CD4-positive, alpha-beta T cell treated with Interleukin-2 at 100 ng/mL for 4 hours (primary cell): ENCODE measurements at places on chromosomes 6 and 20.

DNA sequence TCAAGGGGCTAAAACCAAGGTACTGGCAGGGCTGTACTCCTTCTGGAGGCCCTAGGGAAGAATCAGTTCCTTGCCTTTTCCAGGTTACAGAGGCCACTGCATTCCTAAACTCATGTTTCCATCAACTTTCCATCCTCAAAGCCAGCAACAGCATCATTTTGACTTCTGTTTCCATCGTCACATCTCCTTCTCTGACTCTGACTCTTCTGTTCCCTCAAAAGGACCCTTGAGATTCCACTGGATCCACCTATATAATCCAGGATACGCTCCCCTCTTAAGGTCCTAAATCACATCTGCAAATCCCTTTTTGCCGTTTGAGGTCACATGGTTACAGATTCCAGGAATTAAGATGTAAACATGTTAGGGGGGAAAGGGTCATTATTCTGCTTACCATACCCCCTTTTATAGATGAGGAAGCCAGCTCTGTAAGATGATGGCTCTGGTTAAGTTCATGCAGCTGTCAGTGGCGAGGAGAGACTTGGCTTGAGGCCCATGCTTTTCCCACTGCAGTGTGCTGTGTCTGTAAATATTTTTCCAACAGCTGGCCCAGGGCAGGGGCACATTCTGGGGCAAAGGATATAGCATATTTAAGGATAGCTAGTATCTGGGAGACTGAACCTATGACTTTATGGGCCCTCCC lies 114.6 kb downstream of the TNFRSF21 start:
- no peak for DNase-seq

DNA sequence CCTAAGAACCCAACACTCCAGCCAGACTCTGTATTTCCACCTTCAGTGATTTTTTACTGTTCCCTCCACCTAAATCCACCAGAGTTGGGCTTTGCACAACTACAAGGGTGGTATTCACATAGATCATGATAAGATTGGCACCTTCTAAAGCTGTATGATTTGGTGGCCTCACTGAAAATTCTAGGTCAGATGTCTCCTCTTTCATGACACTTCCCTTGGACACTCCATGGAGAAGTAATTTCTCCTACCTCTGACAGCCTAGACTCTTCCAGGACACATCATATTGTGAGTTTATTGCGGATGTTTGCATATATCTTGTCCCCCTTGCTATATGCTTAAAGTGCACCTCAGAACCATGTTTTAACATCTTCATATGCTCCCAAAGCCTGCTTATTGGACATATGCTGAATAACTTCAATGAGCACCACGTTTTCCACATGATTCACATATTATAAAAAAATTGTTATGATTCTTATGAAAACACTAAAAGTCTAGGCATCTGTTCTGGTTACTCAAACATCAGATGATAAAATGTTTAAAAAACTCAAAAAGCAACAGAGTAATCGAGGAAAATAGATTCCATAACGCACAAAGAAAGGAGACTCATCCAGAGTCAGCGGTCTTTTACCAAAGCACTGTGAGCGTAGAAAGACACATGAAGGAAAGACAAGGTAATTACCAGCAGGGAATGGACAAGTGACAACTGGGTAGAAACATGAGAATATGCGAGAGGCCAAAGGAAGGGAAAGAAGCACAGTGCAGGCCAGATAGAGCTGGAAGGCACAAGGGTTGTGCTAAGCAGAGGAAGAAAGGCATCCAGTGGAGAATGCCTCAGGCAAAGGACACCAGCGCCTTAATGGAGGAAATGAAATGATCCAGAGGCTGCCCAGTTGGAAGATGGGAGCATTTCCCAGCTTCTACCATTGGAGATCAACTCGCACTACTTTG lies 46.5 kb downstream of the KIF16B start:
- DNase-seq = no peak

DNA sequence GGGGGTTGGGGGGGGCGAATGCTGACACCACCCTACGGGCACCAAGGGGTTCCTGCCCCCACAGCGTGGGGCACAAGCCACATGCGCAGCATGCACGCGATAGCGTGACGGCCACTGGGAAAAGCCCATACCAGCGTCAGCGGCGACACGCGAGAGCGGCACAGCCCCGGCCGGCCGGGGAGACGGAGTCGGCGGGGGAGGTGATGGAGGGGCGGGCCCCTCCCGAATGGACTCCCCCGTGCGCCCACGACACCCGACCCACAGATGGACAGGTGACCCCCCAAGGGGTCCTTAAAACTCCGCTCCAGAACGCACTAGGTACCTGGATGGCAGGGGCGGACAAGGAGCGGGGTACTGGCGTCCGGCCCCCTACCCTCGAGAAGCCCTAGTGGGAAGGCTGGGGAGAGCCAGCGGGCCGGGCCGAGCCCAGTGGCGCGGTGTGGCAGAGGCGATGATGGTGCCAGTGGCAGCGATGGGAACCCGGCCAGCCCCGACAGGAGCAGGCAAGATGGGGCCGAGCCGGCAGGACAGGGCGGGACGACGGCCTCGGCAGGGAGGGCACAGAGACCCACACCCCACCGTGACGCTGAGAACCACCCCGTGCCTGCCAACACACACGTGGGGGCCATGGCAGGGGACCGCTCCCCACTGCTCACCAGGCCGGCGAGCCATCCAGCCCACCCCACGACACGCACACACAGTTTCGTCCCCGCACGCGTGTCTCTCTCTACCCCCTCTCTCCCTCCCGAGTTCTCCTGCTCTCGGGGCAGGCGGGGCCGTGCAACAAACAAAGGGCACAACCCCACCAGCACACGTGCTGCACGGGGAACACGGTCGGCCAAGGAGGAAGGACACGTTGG lies 1959.8 kb upstream of the DEFB115 start:
- no peak for DNase-seq

- DNase-seq = peak; percentile 41
Measured at GRCh38 chr6:85594197-85594930, 706 bp upstream of the SNX14 start.

DNA sequence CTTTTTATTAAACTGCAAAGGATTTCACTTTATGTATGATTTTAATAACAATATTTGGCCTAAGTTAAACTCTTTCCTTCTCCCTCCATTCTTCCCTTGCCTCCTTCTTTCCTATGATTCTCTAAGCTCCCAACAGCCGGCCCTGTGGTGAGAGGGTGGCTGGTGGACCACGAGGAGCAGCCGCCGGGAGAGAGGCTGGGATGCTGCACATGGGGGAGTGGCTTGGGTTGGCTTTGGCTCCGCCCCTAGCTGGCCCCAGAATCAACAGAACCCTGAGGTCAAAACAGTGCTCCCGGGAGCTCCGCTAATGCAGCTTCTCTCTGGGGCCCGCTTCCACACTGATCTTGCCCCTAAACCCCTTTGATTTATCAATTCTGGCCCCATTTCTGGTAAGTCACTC lies 389.8 kb upstream of the AGPAT4 start:
- no peak for DNase-seq

- no peak for DNase-seq
Measured at GRCh38 chr6:36314221-36315014, 22.3 kb downstream of the BNIP5 start.

DNA sequence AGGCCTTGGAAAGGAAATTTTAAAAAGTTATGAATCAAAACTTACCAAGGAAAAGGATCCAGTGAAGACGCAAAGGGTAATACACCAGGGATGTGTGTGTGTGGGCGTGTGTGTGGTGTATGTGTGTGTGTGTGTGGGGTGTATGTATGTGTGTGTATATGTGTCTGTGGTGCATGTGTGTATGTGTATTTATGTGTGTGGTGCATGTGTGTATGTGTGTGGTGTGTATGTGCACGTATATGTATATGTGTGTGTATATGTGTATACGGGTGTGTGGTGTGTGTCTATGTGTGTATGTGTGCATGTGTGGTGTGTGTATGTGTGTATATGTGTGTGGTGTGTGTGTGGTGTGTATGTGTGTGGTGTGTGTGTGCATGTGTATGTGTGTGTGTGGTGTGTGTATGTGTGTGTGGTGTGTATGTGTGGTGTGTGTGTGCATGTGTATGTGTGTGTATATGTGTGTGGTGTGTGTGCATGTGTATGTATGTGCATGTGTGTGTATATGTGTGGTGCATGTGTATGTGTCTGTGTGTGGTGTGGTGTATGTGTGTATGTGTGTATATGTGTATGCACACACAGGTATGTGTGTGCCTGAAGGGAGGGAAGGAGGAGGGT lies 176.1 kb upstream of the SUPT3H start:
- no peak for DNase-seq

DNA sequence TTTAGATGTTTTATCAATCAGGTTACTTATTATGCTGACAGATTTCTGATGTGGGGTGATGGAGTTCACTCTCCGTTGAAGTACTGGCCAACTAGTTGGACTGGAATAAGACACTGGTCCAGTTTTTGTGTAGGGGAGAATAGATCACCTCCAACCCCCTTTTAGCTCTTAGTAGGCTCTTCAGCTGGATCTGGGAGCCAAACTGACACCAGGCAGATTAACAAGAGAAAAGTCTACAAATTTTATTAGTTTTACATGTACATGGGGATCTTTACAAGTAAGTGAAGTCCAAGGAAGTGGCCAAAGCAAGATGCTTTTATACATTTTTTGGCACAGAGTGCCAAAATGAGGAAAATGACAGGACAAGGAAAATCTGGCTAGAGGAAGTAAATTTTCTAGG lies 107.1 kb downstream of the UBE3D start:
- DNase-seq = no peak

GRCh38 chr6:40903456-40903855 lies 135.6 kb downstream of the UNC5CL start:
- no peak for DNase-seq

DNA sequence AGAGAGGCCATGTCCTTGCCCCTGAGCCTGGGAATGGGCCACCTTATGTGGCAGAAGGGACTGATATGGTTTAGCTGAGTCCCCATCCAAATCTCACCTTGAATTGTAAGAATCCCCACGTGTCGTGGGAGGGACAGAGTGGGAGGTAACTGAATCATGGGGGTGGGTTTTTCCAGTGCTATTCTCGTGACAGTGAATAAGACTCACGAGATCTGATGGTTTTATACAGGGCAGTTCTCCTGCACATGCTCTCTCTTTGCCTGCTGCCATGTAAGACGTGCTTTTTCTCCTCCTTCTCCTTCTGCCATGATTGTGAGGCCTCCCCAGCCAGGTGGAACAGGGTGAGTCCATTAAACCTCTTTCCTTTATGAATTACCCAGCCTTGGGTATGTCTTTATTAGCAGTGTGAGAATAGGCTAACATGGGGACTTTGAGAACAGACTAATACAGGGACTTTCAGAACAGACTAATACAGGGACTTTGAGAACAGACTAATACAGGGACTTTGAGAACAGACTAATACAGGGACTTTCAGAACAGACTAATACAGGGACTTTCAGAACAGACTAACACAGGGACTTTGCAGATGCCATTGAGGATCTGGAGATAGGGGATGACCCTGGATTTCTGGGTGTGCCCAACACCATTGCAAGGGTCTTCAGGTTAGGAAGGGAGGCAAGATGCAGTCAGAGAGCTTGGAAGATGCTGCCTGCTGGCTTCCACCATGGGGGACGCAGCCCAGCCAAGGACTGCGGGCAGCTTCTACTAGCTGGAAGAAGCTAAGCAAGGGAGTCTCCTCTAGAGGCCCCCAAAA lies 86.9 kb downstream of the RAMACL start:
- DNase-seq = no peak

DNA sequence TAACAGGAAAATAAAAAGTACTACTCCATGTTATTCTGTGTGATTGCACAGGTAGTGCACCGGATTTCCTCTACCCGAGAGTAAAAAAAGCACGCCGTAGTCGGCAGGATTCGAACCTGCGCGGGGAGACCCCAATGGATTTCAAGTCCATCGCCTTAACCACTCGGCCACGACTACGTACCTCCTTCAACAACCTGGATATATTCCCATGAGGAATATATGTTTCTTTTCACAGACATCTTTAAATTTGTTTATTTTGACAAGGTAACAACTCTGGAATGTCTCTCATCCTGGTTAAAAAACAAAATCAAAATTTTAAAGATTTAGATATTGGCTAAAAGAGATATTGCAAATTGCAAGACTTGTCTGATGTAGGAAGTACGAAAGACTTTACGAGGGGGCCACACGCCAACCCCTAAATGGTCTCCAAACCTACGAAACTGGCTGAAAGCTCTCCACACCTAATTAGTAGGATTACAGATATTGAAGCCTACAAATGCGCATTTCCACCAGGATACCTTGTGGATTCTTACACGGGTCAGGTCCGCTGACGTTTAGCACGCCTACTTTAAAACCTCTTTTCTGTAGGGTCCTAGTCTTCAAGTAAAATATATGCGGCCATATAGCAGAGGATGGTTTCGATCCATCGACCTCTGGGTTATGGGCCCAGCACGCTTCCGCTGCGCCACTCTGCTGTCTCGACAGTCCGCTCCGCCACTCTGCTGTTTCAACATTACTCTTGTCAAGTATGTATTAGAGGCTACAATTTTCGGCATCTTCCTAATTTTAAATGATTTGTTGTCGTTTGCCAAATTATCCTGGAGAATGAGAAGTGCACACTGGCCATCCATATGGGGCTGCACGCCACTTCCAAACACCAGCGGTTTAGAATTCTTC lies 52.2 kb upstream of the BTN3A2 start:
- DNase-seq = peak; percentile 86

GRCh38 chr6:134533991-134534390 lies 216.1 kb upstream of the SGK1 start:
- no peak for DNase-seq

GRCh38 chr20:45061244-45061643 lies 39.7 kb downstream of the KCNS1 start:
- DNase-seq = peak; percentile 13

- no peak for DNase-seq
Measured at GRCh38 chr6:163672710-163673109, 258.2 kb downstream of the QKI start.

DNA sequence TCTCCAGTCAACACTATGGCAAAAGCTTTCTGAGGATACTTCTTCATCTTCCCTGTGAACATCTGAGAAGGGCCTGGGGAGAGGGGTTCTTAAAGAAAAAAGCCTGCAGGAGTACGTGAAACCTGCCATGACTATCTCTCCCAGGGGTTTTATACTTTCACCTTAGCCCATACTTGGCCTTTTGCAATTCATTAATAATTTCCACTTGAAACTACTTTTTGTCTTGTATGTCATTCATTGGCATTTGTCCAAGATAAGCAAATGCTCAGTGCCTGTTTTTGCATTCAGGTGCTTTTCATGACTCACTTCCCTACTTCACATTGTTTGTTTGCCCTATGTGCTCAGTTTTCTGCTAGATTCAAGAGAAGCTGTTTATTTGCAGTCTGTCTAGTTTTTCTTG lies 580.3 kb upstream of the GJE1 start:
- DNase-seq = peak; percentile 13

- no peak for DNase-seq
Measured at GRCh38 chr6:85866370-85866730, 223.7 kb upstream of the SYNCRIP start.

- DNase-seq = no peak
Measured at GRCh38 chr20:38445381-38445796, 10.3 kb upstream of the SNHG17 start.

DNA sequence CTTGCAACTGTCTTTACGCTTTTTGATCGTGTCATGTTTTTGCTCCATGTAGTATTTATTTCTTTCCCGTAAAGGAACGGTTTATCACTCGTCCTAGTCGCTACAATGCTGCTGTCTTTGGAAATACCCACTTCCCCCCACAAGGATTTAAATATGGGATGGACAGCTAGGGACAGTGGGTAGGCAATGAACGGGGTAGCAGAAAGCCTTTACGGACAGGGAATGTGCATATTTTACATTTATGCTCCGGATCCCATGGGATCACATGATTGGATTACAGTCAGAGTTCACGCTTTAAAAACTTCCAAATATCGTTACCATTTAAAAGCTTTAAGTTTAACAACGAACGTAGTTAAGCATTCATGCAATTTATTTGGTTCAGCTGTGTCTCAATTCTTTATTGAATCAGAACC lies 1.2 kb downstream of the HIVEP1 start:
- no peak for DNase-seq

GRCh38 chr6:155909710-155910109 lies 454.1 kb upstream of the NOX3 start:
- no peak for DNase-seq
